ENCODE measurements at places on chromosomes 3 and 15.
A peak's percentile ranks its signal among the peaks of the same experiment; 100 is the strongest.

DNA sequence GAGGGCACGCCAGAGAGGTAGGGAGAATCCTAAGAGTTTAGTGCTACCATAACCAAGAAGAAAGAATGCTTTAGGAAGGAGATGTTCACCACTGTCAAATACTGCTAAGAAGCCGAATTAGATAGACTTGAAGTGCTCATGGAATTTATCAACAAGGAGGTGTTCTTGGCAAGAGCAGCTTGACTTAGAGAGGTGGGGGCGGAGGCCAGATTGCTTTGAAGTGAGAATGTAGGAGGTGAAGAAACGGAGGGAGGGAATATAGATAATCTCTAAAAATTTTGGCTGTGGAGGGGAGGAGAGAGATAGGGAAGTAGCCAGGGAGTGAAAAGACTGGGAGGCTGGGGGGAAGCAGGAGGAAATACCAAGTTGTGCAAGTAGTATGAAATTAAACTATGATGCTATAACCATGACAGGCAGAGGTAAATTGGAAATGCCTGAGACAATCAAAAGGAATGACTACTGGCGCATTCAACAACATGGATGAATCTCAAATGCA lies 35.5 kb downstream of the GADL1 start:
- no peak for DNase-seq

DNA sequence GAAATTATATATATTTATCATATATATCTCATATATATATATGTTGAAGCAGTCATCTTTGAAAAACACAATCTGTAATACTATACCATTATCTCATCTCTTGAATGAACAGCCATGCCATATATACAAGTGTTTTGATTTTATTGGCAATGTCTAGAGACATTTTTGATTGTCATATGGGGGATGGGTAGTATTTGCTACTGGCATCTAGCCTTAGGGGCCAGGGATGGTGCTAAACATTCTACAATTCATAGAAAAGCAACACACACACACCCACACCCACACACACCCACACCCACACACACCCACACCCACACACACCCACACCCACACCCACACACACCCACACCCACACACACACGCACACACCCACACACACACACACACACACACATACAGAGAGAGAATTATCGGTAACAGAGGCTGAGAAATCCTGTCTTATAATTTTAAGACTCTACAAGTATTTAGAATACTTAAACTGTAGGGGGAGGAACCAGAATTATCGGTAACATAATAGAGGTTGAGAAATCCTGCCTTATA lies 11.1 kb upstream of the PIK3R4 start:
- no peak for DNase-seq

DNA sequence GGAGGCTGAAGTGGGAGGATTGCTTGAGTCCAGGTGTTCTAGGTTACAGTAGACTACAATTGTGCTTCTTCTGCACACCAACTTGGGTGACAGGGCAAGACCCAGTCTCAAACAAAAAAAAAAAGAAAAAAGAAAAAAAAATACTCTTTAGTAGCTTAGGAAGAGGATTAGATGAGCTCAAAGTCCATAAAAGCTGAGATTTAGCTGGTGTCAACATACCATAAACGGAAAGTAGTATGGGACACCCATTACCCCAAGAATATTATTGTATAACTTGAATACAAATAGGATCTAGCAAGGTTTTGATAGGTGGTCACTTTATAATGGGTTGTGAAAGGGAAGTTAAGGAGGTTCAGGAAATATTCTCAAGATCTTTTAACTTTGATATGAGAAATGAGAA lies 38.0 kb upstream of the ULK4 start:
- no peak for DNase-seq

GRCh38 chr3:18238332-18238731 lies 186.8 kb downstream of the SATB1 start:
- no peak for DNase-seq

- peak; percentile 48 for DNase-seq
Observed at GRCh38 chr3:150169330-150169940, 198.7 kb upstream of the PFN2 start.

GRCh38 chr3:21751886-21752285 lies 876 bp upstream of the ZNF385D start:
- DNase-seq = no peak

DNA sequence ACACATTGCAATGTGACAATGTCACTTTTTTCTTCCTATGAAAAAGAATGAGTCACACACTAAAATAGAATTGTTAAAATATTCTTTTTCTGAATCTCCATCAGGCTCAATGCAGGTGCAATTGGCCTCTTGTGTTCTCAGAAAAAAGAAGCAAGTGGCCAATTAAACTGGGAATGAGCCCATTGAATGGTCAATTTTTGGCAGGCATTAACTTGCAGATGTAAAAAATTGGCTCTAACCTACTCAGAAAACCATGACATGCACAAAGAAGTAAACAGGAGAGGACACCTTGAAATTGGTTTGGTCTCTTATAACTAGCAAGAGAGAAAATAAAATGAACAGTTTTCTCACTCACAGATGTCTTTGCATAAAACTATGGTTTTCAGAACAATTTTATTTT lies 820.8 kb downstream of the TBL1XR1 start:
- DNase-seq = no peak

GRCh38 chr3:156189927-156190326 lies 69.5 kb downstream of the KCNAB1 start:
- no peak for DNase-seq

DNA sequence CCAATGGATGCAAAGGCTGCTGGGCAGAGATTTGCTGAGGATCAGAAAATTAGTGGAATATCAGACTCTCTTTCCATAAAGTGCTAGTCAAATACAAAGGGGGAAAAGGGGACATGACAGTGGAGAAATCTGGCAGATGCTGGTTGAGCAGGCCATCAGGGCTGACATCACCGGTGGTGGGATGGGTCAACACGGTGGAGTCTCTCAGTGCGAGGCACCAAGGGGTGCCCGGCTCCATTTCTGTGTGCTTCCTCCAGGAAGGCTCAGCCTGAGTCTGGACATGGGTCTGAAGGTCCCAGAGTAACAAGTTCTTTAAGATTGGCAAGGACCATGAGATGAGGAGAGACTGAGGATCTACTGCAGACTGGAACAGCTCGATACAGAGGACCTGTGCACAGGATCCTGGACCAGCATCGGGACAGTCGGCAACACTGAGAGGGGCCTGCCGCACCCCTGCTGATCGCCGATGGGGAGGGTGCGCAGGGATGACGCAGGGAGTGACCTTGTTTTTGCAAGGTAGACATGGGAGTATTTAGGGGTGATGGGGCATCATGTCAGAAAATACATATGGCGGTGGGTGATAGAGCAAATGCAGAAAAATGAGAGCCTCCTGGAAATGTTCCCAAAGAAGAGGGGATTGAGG lies 92.7 kb downstream of the SEC22A start:
- DNase-seq = no peak

DNA sequence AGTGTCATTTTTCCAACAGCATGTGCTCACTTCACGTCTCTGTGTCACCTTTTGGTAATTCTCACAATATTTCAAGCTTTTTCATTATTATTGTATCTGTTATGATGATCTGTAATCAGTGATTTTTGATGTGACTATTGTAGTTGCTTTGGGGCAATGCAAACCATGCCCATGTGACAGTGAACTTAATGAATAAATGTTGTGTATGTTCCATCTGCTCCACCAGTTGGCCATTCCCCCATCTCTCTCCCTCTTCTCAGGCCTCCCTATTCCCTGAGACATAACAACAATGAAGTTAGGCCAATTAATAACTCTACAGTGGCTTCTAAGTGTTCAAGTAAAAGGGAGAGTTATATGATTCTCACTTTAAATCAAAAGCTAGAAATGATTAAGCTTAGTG lies 32.5 kb upstream of the TBC1D23 start:
- peak; percentile 17 for DNase-seq

- DNase-seq = peak; percentile 27
Observed at GRCh38 chr15:67244971-67245478, 9.4 kb downstream of the AAGAB start.

GRCh38 chr3:151751161-151751560 lies 17.4 kb downstream of the AADACL2 start:
- DNase-seq = no peak

DNA sequence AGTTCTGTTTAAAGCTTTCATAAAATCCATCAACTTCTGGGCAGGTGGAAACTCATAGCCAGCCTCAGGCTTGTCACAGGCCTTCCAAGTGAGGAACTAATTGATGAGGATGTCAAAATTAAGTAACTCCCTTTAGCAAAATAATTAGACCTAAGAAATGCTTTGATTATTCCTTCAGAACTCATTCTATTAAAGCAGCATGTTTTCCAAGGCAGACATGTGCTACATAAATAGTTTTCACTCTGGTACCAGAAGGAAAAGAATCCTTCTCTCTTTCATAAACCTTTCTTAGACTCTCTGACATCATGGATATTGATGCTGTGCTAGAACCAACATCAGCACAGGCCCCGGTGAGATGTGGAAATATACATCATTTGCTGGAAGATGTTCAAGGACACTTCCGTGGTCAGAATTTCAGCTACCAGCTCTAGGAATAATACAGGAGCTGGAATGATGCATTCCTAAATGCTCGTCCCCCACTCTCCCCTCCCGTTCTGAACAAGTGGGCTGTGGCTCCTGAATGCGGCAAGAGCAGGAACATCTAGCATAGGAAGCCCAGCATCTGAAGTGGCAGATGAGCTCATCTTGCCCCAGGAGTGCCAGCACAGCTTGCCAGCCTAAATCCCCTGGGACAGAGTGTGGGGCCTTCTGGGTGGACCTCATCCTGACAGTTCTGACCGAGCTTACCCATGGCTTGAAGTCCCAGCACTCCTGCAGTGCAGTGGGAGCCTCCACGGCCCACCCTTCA lies 82.4 kb downstream of the WWTR1 start:
- DNase-seq = no peak

DNA sequence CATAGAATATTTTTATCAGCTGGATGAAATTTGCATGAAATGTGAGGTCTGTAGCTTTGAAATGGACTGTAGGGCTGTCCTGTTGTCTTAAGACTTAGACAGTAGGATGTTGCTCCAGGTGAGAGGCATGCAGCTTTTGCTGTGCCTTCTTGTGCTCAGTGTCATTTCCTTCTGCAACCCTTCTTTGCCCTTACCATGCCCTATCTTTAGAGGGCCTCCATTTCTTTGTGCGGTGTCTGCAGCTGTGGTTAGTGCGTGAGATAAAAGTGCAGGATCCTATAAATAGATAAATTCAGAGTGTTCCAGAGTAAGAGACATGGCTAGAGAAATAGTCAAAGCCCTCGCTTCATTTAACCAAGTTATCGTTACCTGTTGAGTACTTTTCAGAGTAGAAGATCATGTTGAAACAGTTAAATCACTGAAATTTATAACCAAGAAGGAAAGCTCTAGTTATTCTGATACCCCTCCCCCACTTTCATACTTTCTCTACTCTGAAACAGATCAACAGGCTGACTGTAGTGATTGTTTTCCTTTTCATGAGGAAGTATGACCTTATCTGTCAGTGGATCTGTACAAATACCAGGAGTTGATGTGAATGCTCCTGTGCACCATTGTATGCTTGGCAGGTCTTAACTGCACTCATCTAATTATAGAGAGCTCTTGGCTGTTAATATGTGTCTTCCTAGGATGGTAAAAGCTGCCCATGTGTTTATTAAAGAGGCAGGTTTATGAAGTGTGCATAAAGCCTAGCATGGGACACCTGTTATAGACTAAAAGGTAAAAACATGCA lies 18.2 kb downstream of the EIF3J start:
- DNase-seq = no peak

GRCh38 chr15:64845831-64846595 lies 4.3 kb downstream of the PLEKHO2 start:
- DNase-seq = no peak

DNA sequence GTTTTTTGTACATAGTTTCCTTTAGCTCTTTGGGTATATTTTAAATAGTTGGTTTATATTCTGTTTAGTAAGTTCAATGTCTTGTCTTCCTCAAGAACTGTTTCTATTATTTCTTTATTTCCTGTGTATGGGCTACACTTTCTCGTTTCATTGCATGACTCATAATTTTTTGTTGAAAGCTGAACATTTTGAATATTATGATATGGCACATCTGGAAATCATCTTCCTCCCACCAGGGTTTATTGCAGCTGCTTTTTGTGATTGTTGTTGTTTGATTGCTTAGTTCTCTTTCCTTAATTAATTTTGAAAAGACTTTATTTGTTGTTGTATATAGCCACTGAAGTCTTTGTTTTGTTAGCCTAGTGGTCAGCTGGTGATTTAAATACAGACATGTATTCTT lies 43.8 kb downstream of the LSM3 start:
- no peak for DNase-seq

DNA sequence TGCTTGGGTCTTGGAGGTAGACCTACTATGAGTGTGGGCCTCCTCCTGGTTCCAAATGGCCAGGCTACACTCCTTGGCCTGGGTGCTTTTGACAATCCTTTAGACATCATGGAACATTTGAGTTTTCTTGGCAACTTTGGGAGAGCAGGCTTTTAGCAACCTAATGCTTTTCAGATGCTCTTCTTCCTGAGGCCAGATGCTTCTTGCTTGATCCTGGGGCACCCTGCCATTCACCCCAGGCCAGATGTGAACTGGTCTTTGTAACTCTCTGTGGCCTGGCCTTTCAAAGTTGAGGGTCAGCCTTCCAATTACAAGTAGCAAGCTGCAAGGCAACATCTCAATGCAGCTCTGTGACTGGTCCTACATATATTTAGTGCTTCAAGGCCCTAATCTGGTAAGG lies 40.5 kb downstream of the RTP1 start:
- no peak for DNase-seq

DNA sequence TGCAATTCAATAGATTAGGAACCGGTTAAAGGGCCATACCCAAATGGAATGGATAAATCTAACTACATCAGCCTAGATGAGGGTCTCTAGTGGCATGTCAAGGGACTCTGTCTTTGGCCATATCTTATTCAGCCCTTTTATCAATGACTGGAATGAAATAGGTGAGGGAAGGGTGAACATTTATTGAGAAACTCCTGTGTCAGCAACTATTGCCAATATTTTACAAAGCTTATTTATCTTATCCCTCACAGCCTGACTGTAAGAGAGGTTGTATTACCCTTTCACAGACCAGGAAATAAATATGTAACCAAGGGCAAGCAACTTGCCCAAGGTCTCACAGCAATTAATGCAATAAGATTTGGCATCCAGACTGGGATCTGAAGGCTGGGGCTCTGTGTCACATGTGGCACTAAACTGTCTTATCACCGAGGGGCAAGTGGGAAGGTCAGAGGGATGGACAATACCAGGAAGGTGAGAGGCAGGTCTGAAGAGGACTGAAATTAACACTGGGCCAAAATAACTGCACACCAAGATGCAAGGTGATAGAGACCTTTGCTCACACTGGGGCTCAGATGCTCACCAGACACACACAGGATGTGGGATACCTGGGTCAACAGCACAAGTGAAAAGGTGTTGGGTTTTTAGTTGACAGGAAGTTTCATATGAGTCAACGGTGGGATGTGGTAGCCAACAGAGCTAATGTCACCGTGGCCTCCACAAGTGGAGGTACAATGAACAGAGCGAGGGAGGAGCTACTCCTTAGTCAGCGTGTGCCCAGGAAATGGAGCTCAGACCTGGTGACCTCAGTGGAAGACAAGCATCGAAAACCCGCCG lies 261.3 kb downstream of the RPLP1 start:
- no peak for DNase-seq

- no peak for DNase-seq
Observed at GRCh38 chr3:72476139-72476483, 372.1 kb downstream of the SHQ1 start.

All from foreskin melanocyte (primary cell).